NB4 (cell line): ENCODE measurements at places on chromosomes 16 and 17.
A peak's percentile ranks its signal among the peaks of the same experiment; 100 is the strongest.

- DNase-seq, result no peak
Observed at GRCh38 chr16:50535506-50536257, 12.5 kb upstream of the NKD1 start.

DNA sequence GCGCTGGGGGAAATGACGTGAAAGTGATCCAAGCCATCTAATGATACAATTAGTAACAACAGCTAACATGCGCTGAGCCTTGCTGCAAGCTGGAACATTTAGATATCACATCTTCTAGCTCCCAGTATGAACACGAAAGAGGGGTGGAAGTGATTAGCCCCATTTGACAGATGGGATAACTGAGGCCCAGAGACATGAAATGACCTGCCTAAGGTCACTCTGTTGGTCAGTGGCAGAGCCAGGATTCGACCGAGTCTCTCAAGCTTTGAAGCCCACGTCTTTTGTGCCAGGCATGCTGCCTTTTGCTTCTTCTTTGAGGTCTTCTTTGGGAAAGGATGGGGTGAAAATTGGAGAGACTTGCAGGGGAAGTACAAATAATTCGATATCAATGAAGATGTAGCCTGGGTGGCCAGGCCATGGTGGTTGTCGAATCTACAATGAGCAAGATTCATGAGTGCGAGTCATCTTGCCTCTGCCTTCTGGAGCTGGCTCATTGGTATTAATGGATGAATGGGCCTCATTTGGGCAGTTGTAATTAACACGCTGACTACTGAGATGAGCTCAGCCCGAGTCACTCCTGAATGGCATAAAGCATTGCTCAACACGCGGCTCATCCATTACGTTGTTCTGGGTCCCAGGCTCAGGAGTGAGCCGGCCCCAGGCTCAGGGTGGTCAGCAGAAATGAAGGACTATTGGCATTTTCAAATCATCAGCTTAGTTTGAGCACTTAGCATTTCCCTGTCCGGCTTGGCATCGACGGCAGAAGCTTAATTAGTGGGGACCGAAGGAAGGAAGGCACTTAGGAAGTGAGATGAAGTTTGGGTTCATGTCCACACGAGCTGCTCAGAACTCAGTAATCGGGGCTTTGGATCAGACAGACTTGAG lies 28.0 kb upstream of the GPRC5B start:
- DNase-seq, result peak; percentile 25

GRCh38 chr17:81685108-81685507 lies 1.3 kb downstream of the HGS start:
- DNase-seq, result peak; percentile 49

DNA sequence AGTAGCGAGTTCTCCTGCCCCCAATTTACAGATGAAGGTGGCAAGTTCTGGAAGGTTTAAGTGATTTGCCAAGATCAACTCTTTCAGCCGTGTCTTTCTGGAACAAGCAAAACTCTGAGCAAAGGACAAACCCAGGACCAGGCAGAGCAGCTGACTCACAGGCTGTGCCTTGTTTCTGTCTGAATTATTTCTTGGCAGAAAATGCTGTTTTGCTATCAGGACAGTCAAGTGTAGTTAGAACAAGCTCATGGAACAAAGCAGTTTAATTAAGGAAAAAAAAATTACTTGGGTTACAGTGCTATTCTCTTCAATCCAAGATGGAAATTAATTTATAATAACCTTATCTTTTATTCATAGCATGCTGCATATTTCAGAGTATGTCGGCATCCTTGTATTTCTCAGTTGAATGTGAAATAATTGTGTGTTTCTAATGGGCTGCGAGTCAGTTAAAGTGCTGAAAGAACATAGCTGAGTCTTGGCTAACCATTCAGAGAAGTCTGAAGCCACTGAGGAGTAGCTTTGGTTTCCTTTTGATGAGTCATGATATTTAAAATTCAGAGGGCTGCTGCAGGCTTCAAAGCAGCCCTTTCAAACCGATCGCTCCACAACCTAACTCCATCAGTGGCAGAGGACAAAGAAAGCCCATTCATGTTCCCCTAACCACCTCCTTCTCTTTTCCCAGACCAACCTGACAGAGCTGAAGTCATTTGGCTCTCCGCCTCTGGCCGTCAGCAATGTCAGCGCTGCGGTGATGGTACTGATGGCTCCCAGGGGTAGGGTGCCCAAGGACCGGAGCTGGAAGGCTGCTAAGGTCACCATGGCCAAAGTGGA lies 143.7 kb downstream of the ZNF18 start:
- no peak for DNase-seq

DNA sequence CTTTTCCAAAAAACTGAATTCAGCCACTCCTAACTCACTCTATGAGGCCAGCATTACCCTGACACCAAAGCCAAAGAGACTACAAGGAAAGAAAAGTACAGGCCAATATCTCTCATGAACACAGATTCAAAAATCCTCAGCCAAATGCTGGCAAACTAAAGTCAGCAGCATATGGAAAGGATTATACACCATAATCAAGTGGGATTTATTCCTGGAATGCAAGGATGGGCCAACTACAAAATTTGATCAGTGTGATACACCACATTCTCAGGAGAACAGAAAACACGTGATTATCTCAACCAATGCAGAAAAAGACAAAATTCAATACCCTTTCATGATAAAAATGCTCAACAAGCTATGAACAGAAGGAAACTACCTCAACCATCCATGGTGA lies 7.7 kb upstream of the AATK start:
- no peak for DNase-seq

DNA sequence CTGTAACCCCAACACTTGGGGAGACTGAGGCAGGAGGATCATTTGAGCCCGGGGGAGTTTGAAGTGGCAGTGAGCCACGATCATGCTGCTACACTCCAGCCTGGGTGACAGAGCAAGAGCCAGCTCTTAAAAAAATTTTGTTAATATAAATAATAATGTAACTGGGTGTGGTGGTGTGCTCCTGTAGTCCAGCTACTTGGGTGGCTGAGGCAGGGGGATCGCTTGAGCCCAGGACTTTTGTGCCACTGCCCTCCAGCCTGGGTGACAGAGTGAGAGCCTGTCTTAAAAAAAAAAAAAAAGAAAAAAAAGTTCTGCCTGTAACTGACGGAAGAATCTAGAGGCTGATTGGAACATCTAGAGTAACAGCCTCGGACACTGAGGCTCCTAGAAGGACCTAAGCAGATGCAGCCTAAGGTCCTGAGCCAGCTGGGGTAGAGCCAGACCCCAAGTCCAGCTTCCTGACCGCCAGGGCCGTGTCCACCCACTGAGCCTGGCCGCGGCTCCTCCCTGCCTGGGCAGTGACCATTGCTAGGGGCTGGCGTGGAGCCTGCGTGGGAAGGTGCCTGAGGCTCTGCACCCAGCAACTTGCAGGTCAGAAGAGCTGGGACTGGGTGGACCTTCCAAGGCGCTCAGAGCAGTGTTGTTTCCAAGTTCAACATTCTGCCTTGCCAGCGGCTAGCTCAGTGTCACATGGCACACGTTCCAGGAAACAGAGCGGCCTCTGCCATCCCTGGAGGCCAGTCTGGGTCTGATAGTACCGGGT lies 209.4 kb upstream of the CIBAR2 start:
- DNase-seq, result no peak

DNA sequence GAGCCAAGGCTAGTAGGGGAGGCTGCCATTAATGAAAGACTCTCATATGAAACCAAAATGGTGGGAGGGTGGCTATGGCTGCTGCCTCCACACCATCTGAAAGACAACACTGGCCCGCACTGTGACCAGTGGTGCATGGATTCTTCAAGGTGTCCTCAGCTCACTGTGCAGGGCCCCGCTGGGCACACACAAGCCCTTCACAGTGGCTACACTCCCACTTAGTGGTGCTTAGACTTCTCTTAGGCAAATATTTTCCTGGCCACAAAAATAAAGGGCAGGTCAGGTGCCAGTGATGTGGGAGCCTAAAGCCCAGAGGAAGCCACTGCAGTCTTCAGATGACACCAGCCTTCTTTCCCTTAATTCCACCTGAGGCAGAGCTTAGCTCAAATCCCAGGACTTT lies 38.1 kb upstream of the IRX3 start:
- no peak for DNase-seq

- no peak for DNase-seq
Observed at GRCh38 chr17:32297860-32298259, 32.2 kb downstream of the RHBDL3 start.

- no peak for DNase-seq
Observed at GRCh38 chr16:280552-280951, at the start of gene ARHGDIG. Gene ARHGDIG, plus strand, starts transcription at chr16:280591. Its CDS starts 90 bp downstream, at chr16:280681.

DNA sequence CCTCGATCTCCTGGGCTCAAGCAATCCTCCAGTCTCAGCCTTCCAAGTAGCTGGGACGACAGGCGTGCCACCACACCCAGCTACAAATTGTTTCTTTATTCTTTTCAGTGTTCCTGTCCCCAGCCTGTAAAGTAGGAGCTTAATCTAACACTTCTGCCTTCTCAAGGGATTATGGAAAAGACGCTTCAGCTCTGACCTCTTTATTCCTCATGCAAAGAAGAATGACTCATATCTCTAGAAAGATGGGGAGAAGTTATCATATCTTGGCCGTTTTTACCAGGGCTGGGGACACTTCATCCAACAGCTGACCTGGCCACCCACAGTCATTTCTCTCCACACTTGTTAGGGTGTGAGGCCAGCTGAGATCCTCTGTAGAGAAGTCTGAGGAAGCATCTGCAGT lies 172.6 kb downstream of the HAPSTR1 start:
- DNase-seq, result no peak

GRCh38 chr17:12618557-12618956 lies 47.1 kb upstream of the MYOCD start:
- no peak for DNase-seq

- DNase-seq, result no peak
Observed at GRCh38 chr16:3076577-3076976, 11.1 kb downstream of the IL32 start.

DNA sequence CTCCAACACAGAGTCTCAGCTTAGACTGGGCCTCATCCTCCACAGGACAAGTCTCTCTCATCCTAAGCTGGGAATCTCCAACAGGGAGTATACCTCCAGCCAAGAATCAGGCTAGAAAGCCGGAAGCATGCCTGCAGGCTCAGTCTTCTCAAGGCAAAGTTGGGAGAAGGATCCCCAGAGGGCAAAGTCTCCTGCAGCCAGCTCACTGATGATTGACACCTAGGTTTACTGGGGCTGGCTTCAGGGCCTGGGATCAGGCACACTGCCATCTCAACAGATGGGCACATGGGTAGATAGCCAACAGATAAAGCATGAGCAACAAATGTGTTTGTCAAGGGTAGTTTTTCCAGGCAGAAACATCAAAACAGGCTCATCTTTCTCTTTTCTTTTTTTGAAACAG lies 56.1 kb upstream of the TOX3 start:
- DNase-seq, result no peak

DNA sequence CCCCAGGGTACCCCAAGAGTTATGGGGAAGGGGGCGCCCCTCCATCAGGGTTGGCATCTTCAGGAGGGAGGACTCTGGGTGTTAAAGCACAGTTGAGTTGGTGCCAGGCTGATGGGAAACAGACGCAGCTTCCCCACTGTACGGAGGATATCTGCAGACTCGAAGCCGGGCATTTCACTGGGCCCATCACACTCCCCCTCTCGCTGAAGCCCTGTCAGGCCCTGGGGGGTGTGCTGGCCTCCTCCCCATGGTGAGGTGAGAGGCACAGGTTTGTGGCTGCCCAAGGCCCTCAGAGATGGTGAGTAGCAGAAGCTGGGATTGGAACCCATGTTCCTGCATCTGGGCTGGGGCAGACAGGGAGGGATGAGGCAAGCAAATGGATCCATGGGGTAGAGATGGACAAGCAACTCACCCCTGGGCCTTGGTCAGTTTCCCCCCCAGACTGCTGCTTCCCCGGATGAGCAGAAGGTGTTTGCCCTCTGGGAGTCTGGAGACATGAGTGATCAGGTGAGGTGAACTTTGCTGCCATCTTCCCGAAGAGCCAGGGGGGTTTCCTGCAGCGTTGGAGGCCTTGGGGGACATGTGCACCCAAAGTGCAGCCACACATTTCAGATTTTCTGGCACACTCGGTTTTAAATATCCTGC lies 31.0 kb downstream of the POLR3E start:
- no peak for DNase-seq

GRCh38 chr17:64289741-64290141 lies 26.7 kb upstream of the TEX2 start:
- no peak for DNase-seq

- peak; percentile 61 for DNase-seq
Observed at GRCh38 chr17:10754109-10754508, 24.3 kb upstream of the TMEM220 start.

- DNase-seq, result no peak
Observed at GRCh38 chr16:6629110-6629509, 703.5 kb upstream of the RBFOX1 start.

DNA sequence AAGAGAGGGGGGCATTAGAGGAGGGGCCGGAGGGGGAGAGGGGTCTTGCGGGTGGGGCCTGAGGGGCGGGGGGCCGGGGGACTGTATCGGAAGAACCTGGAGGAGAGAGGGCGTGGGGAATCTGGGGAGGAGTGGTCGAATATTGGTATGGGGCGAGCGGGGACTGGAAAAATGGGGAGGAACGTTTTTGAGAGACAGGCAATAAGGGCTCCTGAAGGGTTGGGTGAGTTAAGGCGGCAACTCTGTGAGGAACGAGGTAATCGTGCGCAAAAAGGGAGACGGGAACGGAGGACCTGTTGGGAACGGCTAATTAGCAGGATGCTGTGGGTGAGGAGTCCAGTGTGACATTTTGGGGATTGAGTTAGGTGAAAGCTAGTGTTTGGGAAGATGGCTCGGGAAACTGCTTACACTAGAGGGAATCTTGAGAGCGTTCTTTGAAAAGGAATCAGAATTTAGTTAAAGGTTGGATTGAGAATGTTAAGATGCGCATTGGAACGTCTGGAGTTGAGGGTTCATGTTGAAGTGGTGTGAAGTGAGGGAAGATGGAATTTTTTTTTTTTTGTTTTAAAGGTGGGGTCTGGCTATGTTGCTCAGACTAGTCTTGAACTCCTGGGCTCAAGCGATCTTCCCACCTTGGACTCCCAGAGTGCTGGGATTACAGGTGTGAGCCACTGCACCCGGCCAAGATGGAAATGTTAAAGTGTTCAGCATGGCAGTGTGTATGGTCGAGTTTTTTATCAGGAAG lies 662 bp downstream of the WIPF2 start:
- peak; percentile 80 for DNase-seq

DNA sequence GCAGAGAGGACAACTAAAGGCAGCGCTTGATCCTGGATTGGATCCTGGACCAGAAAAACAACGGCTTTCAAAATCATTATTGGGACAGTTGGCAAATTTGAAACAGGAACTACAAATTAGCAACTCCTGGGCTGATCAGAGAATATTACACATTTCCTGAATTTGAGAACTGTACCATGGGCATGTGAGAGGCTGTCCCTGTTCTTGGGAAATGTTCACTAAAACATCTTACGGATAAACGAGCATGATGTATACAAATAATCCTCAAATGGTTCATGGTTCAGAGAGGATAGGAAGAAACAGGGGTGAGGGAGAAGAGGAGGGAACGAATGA lies 2.3 kb upstream of the ITGAE start:
- no peak for DNase-seq

DNA sequence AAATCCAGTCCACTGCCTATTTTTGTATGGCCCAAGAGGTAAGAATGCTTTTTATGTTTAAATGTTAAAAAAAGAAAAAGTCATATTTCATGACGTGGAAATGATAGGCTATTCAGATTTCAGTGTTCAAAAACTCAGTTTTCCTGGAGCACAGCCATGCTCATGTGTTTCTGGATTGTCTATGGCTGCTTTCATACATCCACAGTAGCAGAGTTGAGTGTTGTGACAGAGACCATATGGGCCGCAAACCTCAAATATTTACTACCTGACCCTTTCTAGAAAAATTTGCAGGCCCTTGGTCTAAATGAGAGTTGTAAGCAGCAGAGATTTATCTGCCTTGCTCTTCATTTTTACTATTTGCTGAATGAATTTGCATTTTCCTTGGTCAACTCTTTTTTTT lies 264.1 kb downstream of the CBLN1 start:
- DNase-seq, result no peak

- DNase-seq, result no peak
Observed at GRCh38 chr17:48578616-48579470, 693 bp upstream of the HOXB4 start.

GRCh38 chr16:53821957-53822625 lies 118.1 kb downstream of the FTO start:
- DNase-seq, result no peak
